Peyer's patch (tissue), 4 donors: ENCODE measurements at places on chromosomes 12 and 14.

- no peak overlapping the region for H3K27ac ChIP-seq
- no peaks in the 10 kb centered on the region for H3K36me3 ChIP-seq
- no peaks in the 10 kb centered on the region for H3K27me3 ChIP-seq
- no peak overlapping the region for H3K4me3 ChIP-seq
Observed at GRCh38 chr12:41530441-41530840, 342.3 kb downstream of the PDZRN4 start.

GRCh38 chr12:69123919-69124638 lies 115.3 kb upstream of the CPSF6 start:
- H3K27ac ChIP-seq = no peak overlapping the region
- no peaks in the 10 kb centered on the region for H3K36me3 ChIP-seq
- no peaks in the 10 kb centered on the region for H3K27me3 ChIP-seq
- no peak for DNase-seq

DNA sequence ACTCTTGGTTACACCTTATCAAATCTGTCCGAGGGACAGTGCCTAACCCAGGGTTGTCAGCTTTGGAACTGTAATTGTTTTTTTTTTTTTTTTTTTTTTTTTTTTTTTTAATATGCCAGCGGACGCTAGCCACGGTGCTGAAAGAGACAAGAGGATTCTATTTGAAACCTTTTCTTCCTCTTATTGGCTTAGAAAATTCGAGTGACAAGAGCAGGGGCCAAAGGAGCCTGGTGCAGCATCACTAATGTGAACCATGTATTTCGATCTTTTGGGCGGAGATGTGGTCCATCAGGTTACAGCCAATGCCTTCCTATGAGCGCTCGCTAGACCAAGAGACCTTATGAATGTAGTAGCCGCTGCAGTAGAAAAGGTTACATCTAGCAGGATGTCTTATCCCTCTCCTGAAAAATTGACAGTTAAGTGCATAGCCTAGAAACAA lies 922 bp downstream of the PTPRR start:
- H3K4me3 ChIP-seq = no peak overlapping the region
- peaks cover 5% of the 10 kb centered on the region for H3K4me1 ChIP-seq
- H3K36me3 ChIP-seq = no peaks in the 10 kb centered on the region
- DNase-seq = no peak
- peaks cover 7% of the 10 kb centered on the region for H3K27me3 ChIP-seq
- no peak overlapping the region for H3K27ac ChIP-seq

GRCh38 chr14:33790996-33791395 lies 159.9 kb downstream of the EGLN3 start:
- H3K27me3 ChIP-seq = no peaks in the 10 kb centered on the region
- DNase-seq = no peak
- H3K4me1 ChIP-seq = no peaks in the 10 kb centered on the region
- no peaks in the 10 kb centered on the region for H3K36me3 ChIP-seq
- no peak overlapping the region for H3K27ac ChIP-seq

- no peak overlapping the region for H3K4me3 ChIP-seq
- no peaks in the 10 kb centered on the region for H3K36me3 ChIP-seq
- no peaks in the 10 kb centered on the region for H3K27me3 ChIP-seq
- no peak for DNase-seq
- H3K4me1 ChIP-seq = no peaks in the 10 kb centered on the region
Observed at GRCh38 chr14:96126339-96126782, 78.3 kb upstream of the BDKRB2 start.

DNA sequence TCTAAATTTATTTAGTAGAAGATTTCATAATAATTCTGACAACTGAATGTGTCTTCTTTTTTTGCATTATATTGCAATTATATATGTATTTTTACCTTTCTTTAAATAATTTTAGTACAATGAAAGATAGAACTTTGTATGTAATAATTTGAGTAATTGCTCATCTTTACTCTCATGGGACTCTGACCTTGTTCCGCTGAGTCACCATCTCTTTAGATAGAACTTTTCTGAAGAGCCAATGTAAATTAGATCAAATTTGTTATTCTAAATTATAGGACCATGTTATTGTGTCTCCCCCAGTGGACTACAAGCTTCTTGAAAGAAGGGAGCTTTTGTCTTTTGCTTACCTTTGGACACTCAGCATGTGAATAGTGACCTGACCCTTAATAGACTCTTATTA lies 96.1 kb downstream of the TRHDE start:
- H3K27ac ChIP-seq = no peak overlapping the region
- no peaks in the 10 kb centered on the region for H3K4me1 ChIP-seq
- no peak for DNase-seq
- H3K4me3 ChIP-seq = no peak overlapping the region

DNA sequence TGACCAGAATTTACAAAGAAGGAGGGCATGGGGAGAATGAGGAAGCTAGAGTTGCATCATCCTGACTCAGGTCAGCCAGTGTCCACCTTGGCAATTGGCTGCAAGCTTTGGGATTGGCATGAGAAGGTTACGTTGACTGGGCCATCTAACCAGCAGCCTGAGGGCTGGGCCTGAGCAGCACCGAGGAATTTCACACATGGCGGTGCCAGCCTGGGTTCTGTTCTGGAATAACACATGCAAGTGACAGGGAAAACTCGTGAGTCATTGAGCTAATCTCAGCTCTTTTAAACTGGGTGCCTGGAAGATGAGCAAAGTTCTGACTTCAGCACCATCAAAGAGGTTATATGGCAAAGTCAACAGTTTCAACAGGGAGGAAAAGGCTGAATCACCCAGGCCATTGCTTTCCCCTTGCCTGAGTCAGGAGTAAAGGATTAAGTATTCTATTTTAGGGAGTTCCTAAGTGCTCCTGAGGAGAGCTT lies 543.2 kb upstream of the TBX3 start:
- no peak overlapping the region for H3K4me3 ChIP-seq
- no peaks in the 10 kb centered on the region for H3K36me3 ChIP-seq
- no peaks in the 10 kb centered on the region for H3K27me3 ChIP-seq

GRCh38 chr12:43113135-43113534 lies 438.9 kb downstream of the ADAMTS20 start:
- DNase-seq = no peak
- no peak overlapping the region for H3K27ac ChIP-seq
- no peak overlapping the region for H3K4me3 ChIP-seq
- no peaks in the 10 kb centered on the region for H3K27me3 ChIP-seq

DNA sequence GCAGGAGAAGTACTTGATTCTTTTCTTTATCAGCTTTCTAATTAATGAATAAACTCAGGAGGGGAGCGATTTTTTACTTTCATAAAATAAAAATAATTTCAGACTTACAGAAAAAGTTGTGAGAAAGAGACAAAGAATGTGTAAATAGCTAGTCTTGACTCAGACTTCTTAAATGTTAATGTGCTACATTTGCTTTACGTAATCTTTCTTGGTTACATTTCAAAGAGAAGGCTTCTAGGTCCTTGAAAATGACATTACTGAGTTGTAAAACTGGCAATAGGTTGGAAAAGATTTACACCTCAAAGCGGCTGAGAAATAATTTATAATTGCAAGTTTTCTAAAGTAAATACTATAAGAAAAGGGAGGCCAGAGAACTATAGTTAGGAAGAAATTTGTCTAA lies 28.6 kb downstream of the GABARAPL1 start:
- no peak overlapping the region for H3K27ac ChIP-seq
- no peak for DNase-seq

GRCh38 chr14:53915364-53916014 lies 41.1 kb downstream of the BMP4 start:
- DNase-seq = no peak
- no peaks in the 10 kb centered on the region for H3K27me3 ChIP-seq
- H3K4me3 ChIP-seq = no peak overlapping the region
- no peaks in the 10 kb centered on the region for H3K36me3 ChIP-seq

- no peak overlapping the region for H3K4me3 ChIP-seq
- H3K27ac ChIP-seq = peak overlapping the region; percentile 34
- H3K27me3 ChIP-seq = no peaks in the 10 kb centered on the region
- H3K4me1 ChIP-seq = no peaks in the 10 kb centered on the region
- no peak for DNase-seq
- no peaks in the 10 kb centered on the region for H3K36me3 ChIP-seq
Observed at GRCh38 chr12:69024907-69025306, 91.9 kb upstream of the CPM start.

DNA sequence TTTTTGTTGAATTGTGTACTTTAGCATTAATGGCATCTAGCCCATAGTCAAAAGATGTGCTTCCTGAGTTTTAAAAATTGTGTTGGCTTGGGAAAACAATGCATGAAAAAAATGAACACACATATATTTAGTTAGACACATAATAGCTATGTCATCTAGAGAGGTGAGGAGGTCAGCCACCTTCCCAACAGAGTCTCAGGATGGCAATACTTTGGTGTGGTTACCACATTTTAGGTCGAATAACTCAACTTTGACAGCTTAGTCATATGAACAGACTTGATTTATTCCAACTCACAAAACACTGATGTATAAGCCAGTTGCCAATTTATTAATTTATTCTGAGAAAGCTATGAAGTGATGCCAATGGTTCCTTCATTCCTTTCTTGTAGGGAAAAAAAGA lies 114.0 kb downstream of the ETNK1 start:
- no peaks in the 10 kb centered on the region for H3K36me3 ChIP-seq
- no peak overlapping the region for H3K4me3 ChIP-seq
- H3K27me3 ChIP-seq = no peaks in the 10 kb centered on the region
- no peak overlapping the region for H3K27ac ChIP-seq

GRCh38 chr12:128140551-128140950 lies 126.4 kb upstream of the TMEM132C start:
- no peaks in the 10 kb centered on the region for H3K27me3 ChIP-seq
- no peak for DNase-seq
- no peak overlapping the region for H3K4me3 ChIP-seq

GRCh38 chr12:96260644-96261043 lies 66.5 kb downstream of the ELK3 start:
- no peaks in the 10 kb centered on the region for H3K4me1 ChIP-seq
- H3K27ac ChIP-seq = no peak overlapping the region
- no peaks in the 10 kb centered on the region for H3K27me3 ChIP-seq
- no peak overlapping the region for H3K4me3 ChIP-seq

DNA sequence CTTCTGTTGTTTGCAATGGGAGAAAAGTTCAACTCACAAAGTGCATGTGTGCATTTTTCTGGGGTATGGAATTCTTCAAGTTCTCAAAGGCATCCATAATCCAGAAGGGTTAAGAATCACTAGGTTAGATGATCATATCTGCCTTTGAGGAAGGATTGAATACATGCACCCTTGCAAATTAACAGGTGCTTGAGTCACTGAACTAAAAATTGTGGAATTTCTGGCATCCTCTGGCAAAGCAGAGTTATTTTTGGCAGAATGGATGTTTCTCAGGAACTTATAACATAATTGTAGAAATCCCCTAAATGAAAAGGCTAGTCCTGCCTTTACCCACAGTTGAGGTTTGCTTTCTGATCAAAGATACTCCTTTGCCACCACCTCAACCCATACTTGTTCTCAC lies 136.5 kb upstream of the DYRK2 start:
- H3K36me3 ChIP-seq = no peaks in the 10 kb centered on the region
- no peaks in the 10 kb centered on the region for H3K4me1 ChIP-seq
- H3K27ac ChIP-seq = no peak overlapping the region
- H3K27me3 ChIP-seq = no peaks in the 10 kb centered on the region

DNA sequence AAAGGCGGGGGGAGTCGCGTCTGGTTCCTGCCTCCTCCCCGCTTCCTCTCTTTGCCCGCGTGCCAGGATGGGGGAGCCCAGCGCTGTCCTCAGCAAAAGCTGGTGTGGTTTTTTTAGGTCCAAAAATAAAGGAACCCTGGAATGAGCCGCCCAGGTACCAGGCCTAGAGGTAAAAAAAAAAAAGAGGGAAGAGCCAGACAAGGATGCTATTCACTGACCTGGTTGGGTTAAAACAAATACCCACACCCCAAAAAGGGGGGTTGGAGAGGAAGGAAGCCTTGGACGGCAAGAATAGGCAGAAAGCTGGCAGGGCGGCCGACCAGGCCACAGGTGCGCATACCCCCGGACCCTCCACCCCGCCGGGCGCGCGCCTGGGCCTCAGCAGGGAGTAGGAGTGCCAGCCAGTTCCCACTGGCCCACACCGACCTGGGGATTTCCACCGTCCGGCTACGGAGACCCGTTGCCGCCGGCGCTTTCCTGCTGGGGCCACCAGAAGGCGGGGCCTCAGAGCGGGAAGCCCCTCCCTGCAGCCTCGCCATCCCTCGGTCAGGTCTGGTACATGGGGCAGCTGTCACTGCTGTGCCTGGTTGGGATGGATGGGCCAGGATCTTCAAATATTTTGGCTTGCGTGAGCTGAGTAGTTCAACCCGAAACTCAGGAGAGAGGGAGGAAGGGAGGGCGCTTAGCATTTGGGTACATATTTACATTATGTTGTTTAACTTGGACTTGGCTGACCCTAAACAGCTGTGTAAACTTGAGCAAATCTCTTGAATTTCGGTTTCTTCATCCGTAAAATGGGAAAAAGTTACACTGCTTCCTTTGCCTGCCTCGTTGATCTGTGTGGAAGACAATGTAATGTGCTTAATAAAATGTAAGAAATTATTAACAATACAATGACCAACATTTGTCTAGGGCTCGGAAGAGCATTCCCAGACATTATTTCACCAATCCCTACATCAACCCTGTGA lies 5.4 kb upstream of the IRF2BPL start:
- peak; percentile 92 for DNase-seq
- H3K36me3 ChIP-seq = no peaks in the 10 kb centered on the region
- H3K27me3 ChIP-seq = no peaks in the 10 kb centered on the region
- peak overlapping the region; percentile 57 for H3K4me3 ChIP-seq

DNA sequence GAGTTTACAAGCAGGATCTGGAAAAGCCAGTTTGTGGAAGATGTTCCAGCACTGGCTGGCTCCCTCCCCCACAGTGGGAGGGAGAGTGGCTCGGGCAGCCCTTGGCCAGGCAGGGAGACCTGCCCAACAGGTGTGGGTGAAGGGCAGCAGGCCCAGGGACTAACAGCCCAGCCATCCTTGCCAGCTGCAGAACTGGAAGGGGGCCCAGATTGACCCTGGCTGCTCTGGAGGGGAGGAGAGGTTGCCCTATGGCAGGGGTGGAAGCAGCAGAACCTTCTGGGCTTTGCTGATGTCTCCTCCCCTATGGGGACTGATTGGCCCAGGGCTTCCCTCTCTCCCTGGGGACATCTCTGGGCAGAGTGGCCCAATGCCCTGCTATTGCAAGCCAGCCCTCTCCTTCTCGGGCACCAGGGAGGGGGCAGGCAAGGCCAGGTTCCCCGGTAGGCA lies 20.5 kb downstream of the IRF2BPL start:
- no peaks in the 10 kb centered on the region for H3K36me3 ChIP-seq
- H3K27me3 ChIP-seq = no peaks in the 10 kb centered on the region
- no peak for DNase-seq
- no peak overlapping the region for H3K4me3 ChIP-seq
- H3K27ac ChIP-seq = no peak overlapping the region

GRCh38 chr12:63400718-63401117 lies 249.7 kb upstream of the AVPR1A start:
- no peaks in the 10 kb centered on the region for H3K27me3 ChIP-seq
- no peak overlapping the region for H3K4me3 ChIP-seq
- no peaks in the 10 kb centered on the region for H3K36me3 ChIP-seq
- no peaks in the 10 kb centered on the region for H3K4me1 ChIP-seq
- no peak overlapping the region for H3K27ac ChIP-seq
